Endothelial cell of coronary artery (primary cell): ENCODE measurements at places on chromosomes 6 and 20. TPM values are rescaled to one million over a fixed set of nuclear protein-coding genes. Genes with fewer than 3 reads are reported as not detected.

The ZC3H12D gene
- under 0.01 TPM in 2 replicates for total RNA-seq

The PNLDC1 gene
- total RNA-seq: 0.09 TPM in 1 of 2 replicates, not detected in the other

The PCIF1 gene
- 6.5 and 6.9 TPM in 2 replicates for total RNA-seq

The OPRL1 gene
- 1.3 and 2.6 TPM in 2 replicates for total RNA-seq

The HTR1E gene
- total RNA-seq: not detected in 2 replicates
